ENCODE measurements at places on chromosomes 4 and X.

- DNase-seq = no peak
These were observed 66.6 kb downstream of the ASMT start for GRCh38 chrX:1681439-1681838.

DNA sequence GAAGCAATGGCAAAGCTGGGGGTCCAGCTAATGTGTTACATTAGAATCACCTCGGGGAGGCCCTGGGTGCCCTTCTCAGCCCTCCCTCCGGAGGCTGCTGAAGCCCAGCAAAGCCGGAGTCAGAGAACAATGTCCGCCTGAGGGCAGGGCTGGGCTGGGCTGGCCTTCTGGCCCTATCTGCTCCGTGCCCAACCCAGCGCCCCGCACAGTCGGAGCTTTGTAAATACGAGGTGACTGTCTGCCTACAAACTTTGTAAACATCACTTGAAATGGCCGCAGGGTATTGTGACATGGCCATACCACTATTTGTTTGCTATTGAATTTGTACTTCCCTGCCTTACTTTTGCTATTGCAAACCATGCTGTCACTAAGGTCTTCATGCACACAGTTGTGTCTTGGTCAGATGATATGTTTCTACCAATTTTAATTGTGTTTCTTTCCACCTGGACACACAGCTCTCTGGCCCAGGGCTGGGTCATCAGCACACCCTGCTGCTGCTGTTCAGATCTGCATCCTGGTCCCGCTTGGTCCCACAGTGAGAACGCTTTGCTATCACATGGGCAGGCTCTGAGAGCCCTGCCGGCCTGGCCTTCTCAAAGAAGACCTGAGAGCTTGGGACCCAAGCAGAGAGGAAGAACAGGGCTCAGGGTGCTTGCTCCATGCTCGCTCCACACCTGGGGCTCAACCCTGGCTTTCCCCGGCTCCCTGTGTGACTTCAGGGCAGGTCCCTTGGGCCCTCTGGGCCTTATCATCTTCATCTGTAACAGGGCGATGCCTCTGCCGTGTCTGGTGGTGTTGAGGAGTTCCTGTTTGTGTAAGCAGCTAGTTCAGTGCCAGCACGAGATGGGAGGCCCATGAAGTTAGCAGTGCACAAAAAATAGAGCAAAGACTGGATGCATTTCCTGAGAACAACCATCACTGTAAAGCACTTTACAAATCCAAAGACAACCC is 2.3 kb downstream of the S100P start:
- no peak for DNase-seq

DNA sequence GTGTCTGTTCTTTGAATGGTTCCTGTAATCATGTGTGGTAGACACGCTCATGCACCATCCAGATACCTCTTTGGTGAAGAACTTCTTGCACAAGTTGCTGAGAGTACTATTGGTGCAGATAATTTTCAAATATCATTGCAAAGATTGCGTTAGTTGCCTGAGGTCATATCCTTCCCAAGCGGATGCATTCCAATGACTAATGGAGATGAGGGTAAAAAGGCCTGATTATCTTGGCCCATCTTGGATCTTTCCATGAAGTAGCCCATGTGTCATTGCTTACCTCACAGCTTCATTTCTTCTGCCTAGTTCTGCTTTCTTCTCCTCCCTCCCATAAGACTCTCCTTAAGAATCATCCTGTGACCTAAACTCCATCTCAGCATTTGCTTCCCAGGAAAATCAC is 384.9 kb upstream of the CNKSR2 start:
- no peak for DNase-seq

- DNase-seq = no peak
These were observed 297.3 kb upstream of the LCORL start for GRCh38 chr4:18318682-18319388.

DNA sequence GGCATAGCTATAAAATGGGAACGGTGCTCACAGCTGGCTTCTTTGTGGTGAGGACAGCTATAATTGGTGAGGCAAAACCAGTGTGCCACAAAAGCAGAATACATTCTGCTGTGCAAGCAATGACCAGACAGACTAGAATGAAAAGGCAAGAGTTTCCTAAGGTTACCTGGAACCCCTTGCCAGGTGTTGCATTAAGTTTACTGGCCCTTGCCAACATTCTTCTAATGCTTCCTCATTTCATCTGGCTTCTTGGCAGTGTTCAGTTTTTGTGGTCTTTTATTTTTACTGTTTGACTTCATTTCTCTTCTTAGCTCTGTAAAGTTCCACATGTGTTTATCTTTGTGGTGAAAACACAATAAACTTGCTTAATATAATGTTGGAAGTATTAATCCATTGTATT is 131.4 kb downstream of the PTTG2 start:
- no peak for DNase-seq

DNA sequence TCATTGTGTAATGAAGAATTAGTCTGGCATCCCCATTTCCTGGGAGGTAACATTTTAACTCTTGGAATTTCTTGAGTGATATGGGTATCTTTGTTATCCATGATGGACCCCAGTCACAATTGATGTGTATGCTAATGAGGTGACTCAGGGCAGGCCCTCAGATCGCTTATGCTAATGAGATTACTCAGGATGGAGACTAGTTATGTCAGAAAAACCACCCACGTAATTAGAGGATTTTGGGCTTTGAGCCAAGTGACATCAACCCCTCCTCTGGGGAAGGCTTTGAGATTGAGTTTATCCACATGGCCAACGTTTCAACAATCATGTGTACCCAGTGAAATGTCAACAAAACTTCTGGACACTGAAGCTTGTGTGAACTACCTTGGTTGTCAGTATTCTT is 772.7 kb downstream of the STPG2 start:
- no peak for DNase-seq

DNA sequence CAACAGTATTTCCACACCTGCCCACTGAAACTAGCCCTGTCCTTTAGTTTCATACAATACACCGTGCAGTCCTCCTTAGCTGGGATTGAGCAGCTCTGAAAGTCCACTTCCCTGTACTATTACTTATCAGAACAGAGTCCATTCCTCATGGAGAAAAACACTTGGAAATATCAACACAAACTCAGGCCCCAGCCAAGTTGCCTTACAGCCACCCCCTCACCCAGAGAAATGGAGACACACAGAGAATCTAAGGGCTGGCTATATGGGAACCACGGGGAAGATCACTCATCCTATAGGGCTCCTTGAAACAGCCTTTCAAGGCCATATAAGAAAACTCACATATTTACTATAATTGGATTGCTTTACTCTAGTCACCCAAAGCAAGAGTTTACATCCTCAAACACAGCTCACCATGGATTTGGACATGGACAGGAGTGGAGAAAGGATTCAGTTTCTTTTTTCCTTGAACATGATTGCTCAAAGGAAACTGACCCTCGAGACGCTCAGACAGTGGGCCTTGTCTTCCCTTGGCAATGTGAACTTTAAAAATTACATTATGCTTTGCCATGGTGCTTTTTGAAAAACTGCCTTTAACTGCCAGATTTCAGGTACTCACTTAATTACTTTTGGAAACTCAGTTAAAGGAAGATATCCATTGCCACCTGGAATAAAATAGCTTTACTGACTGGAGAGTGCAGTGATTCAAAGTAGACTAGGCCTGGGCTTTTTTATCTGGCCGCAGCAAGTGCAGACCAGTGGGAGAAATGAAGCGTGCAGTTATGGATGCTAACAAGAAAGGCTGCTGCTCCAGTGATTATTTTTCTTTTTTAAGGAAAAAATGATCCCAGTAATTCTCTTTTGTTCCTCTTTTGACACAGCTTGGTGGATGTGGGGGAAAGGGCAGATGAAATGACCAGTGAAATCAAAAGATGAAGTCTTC is 1.6 kb downstream of the SCARB2 start:
- DNase-seq = no peak

GRCh38 chr4:41446981-41447725 is 90.8 kb upstream of the LIMCH1 start:
- DNase-seq = no peak

GRCh38 chr4:121140716-121141460 is 23.2 kb downstream of the TNIP3 start:
- no peak for DNase-seq

GRCh38 chr4:40305328-40306170 is 29.6 kb upstream of the CHRNA9 start:
- no peak for DNase-seq

- no peak for DNase-seq
These were observed 845 bp downstream of the ZAR1 start for GRCh38 chr4:48490680-48491513.

- DNase-seq = no peak
These were observed 88.4 kb downstream of the GPR143 start for GRCh38 chrX:9677098-9677739.

- DNase-seq = no peak
These were observed 250.8 kb downstream of the INPP4B start for GRCh38 chr4:142595222-142595871.

DNA sequence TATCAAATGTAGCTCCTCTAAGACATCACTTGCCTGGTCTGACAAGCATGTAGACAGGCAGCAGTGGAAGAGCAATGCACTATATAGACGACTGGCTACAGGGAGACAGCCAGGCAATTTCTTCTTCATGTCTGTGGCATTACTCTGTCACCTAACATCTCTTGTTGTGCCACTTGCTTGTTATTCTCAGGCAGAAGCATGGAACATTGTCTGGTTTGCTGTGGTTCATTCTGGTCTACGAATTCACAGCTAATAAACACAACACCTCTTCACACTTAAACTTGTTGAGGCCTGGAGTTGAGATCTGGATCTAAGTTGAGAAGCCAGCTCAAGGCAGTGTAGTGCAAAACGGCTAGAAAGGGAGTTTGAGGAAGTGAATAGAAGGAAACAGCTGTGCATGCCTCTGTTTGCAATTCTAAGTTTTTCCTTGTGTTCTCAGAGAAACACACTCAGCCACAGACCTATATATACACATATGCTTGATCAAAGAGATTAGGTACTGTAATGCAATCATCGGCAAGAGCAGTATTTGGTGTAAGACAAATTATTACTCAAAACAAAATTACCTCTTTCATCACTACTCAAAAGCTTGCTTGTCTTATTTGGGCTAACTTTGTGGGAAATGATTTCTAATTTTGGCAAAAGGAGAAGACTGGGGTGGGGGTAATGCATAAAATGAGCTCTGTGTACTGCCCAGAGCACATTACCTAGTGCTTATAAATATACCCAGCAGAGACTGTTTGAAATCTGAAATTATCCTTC is 243.8 kb downstream of the PPP3CA start:
- DNase-seq = no peak

- DNase-seq = no peak
These were observed 77.9 kb downstream of the EGF start for GRCh38 chr4:109990261-109991257.

DNA sequence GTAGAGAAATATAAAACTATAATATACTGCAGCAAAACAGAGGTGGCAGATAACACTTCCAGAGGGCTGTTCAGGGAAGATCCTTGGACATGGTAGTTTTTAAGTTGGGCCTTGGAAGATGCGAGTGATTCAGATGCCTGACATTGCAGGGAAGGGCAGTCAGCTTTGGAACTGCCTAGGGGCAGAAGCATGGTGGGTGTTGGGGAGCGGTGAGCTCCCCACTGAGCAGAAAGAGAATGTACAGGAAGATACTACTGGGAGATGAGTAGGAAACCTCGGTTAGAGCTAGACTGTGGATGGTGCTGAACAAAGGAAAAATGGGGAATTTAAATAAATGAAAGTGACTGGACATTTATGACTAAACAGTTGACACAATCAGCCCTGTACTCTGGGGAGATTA is 24.9 kb upstream of the SEC24B start:
- DNase-seq = no peak

DNA sequence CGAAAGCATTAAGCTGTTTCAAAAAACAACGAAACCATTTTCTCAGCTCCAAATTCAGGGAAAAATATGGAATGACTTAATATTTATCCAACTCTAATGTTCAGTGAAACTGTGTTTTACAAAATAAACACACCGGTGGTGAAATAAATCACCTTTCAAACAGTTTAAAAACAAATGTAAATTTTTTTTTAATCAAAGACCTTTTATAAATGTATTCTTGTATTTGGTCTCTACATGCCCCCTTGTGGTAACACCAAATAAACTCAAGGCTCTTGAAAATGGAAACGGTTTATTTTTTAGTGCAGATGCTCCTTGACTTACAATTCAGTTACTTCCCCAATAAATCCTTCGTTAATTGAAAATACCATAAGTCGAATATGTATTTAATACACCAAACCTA is 45.8 kb upstream of the ITM2A start:
- no peak for DNase-seq

- DNase-seq = no peak
These were observed 835 bp downstream of the TMEM185A start for GRCh38 chrX:149630681-149631233.

- no peak for DNase-seq
These were observed 978.3 kb upstream of the TENM3 start for GRCh38 chr4:181264893-181265292.

- no peak for DNase-seq
These were observed 32.0 kb downstream of the IDS start for GRCh38 chrX:149473092-149473491.

GRCh38 chr4:3418029-3418762 is 23.6 kb upstream of the HGFAC start:
- DNase-seq = no peak

- no peak for DNase-seq
These were observed 1.6 kb downstream of the CASK start for GRCh38 chrX:41921492-41922430.
